ENCODE measurements at places on chromosomes 6 and 20.

- DNase-seq = no peak
Observed at GRCh38 chr6:129476810-129477209, 233.2 kb downstream of the ARHGAP18 start.

- no peak for DNase-seq
Observed at GRCh38 chr20:38420388-38421085, 14.6 kb downstream of the SNHG17 start.

- no peak for DNase-seq
Observed at GRCh38 chr6:127971386-127971785, 70.5 kb upstream of the THEMIS start.

DNA sequence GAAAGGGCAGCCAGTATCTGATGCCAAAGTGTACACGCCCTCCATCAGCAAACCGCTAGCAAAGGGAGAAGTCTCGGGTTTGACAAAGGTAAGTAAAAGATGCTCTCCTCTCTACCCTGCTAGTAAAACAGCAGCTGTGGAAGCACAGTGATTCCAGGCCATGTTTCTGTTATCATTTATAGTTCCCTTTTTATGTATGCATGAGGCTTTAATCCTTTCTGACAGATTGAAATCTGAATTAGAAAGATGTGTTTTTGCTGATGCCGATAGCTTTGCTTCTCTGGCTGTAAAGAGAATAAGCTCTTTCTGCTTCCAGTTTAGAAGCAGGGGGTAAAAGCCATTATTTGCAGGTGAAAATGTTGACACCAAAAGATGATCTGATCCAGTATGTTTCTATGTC, 392.4 kb upstream of the SOX4 start:
- DNase-seq = no peak

GRCh38 chr6:111843347-111844147, 29.7 kb downstream of the FYN start:
- DNase-seq = no peak

DNA sequence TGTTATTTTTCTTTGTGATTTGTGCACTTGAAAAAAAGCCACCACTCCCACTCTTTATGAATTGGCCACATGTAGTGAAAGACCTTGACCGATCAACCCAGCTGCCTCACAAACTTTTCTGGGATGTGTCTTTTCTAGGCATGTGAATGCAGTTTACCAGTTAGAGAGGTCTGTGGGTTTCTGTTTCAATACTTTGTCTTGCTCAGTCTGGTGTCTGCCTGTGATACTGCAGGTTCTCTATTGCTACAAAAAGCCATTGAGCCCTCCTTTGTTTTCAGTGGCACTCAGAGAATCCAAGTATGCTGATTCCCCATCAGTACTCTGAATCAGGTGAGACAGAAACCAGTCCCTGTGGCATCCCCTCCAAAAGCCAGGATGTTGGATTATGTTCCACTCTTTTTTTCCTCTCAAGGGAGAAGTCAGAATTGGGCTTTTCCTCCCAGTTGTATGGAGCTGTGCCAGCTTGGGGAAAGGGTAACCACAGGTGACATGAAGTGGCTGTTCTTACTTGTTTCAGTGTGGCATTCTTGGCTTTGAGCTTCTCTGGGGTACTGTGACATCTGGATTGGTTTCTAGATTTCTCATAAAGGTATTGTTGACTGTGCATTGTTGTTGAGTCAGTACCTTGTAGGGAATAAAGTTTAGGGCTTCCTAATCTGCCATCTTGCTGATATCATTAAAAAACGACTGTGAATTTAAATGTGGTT, 26.3 kb upstream of the ZFP64 start:
- DNase-seq = no peak

- no peak for DNase-seq
Observed at GRCh38 chr6:41372832-41373626, 37.6 kb downstream of the NCR2 start.

DNA sequence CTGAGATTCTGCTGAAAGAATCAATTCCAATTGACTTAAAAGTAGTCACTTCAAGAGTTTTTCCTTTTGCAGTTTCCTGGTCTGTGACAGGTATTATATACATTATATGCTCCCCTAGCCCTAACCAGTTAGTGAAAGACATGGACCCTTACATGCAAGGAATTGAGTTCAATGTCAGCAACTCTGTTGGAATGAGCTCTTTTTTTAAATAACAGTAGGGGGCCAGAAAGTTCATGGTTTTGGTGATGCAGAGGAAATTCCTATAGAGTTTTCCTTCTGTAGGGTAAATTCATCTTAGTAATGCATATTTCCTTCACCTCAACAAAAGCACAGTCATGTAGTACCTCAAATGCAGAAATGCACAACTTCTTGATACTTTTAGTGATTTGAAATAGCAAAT, 172.2 kb downstream of the KIF6 start:
- DNase-seq = no peak

Measured in left hindlimb (tissue), 1 donor.